ENCODE measurements at places on chromosomes 2 and 18.

DNA sequence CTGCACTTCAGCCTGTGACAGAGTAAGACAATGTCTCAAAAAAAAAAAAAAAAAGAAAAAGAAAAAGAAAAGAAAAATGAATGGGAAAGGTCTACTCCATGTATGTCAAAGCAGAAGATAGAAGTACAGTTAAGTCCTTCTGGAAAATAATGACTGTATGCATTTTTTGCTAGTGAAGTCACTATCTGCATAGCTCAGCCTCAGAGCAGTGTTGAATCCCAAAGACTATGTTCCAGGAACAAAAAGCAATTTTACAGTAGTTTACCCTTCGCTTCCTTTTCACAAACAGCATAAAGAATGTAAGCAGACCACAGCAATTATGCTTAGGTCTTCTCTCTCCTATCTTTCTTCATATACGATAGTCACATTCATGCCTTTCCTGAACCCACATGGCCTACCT, 497.4 kb downstream of the CMPK2 start:
- DNase-seq = no peak

DNA sequence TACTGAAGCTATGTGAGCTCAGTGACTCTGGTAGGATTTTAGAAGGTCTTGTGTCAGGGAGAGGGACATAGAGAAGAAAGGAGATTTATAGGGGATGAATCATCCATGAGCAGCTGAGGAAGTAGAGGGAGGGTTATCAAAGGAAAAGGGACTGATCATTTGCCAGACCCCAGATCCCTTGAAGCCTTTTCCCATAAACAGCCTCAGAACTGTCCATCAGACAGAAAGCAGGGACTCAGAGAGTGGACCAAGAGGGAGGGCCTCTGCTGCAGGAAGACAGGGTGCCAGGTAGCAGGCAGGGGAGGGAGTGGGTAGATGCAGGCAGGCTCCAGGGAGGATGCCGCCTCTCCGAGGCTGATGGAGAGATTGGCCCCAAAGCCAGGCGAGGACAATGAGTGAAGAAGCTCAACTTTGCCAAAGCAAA, 133.9 kb downstream of the TNS1 start:
- DNase-seq = no peak

GRCh38 chr18:48488388-48488850, 50.4 kb upstream of the CTIF start:
- DNase-seq = no peak

DNA sequence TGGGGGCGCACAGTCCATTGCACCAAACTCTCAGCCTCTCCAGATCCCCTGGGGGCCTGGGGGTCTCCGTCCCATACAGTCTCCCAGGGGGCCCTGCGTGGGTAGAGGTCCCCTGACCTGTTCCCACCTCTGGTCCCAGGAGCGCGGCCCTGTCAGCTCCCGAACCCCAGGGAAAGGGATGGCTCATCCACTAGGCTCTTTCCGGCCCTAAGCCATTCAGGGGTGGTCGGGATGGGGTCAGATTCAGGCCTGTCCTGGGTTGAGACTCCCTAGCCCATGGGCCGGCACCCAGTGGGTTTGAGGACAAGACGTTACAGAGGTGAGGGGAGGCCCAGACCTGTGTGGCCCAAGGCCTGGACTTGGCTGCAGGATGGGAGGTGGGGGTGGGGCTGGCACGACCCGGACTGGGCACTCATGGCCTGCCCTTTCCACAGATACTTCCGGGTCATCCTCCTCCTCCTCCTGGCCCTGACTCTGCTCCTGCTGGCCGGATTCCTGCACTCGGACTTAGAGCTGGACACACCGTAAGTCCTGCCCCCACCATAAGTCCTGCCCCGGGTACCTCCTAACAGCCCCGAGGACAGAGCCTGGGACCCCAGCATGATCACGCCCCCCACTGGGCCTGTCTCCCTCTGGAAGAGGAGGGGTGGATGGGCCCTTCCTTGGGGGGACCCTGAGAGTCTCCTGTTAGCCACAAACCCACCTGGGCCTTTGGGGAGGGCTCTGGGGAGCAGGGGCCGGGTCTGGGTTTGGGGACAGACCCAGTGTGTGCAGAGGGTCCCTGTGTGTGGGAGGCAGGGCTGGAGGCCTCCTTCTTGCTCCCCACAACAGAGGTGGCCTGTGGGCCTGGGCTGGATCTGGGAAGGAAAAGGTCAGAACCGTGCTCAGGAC, 10.1 kb upstream of the NEU4 start:
- DNase-seq = no peak

- DNase-seq = no peak
Measured at GRCh38 chr2:55865096-55865835, 58.3 kb downstream of the EFEMP1 start.

DNA sequence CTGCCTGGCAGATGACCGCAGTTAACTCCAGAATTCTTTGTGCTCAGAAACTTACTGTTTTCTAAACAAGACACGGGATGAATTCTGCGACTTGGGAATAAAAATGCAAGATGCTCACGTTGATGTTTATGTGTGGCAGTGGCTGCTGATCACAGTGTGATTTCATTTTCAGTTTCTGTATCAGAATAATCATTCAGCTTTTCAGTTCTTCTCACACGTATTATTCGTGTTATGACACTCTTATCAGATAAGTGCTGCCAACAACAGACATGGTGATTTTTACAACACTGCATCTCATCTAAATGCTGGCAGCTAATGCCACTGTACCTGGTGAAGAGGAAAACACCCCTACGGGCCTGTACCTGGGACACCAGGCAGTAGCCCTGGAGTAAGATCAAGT, 272.9 kb upstream of the REV1 start:
- no peak for DNase-seq

- no peak for DNase-seq
Measured at GRCh38 chr2:67295851-67296250, 101.3 kb upstream of the ETAA1 start.

GRCh38 chr2:240231838-240232244, 91.4 kb upstream of the OTOS start:
- DNase-seq = no peak

GRCh38 chr2:106667478-106668070, 180.4 kb downstream of the CD8B2 start:
- DNase-seq = no peak

GRCh38 chr2:178513876-178514275, 33.6 kb downstream of the PLEKHA3 start:
- no peak for DNase-seq

DNA sequence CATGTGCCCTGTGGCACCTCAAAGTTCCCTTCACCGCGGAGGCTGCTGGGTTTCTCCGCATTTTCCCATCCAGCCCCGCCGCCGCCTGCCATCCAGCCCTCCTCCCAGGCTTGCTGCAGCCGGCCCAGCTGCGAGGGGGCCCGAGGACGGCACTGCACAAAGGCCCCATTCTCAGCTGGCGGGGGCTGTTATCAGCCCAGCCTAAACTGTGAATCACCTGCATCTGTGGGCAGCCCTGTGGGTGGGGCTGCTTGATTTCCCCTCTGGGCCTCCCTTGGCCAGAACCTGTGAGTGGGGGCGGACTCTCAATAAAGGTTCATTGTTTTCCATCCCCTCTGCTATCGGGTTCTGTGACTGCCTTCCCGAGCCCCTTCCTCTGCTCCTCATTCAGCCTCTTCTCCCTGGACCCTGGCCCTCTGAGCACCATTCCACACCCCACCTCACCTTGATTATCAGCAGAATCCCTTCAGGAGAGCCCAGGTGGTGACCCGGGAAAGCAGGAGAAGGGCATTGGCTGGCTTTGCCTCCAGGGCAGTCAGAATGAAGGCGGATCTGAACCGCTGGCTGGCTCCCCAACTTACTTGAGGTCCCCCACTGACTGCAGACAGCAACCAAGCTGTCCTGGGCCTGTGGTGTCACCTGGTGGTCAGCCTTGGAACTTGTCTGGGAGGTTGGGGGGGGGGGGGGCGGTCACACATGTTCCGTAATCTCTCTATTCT, 204.5 kb downstream of the ZFP36L2 start:
- DNase-seq = no peak

GRCh38 chr2:200042944-200043343, 87.6 kb downstream of the MAIP1 start:
- no peak for DNase-seq

DNA sequence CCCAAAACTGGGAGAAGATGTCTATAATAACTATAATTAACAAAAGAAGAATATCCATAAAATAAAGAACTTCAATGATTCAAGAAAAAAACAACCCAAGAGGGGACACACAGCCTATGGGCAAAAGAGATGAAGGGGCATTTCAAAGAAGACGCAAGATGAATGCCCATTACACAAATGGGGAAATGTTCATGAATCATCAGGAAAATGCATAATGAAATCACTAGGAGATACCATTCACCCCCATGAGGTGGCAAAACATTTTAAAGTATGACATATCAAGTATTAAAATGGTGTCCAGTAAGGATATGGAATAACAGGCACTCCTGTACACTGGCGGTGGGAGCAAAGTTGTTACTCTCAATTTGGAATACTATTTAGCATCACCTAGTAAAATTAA, 183.3 kb downstream of the TXNL1 start:
- DNase-seq = no peak

Measured in NCI-H1092 (cell line).